WTC11 (cell line): ENCODE measurements at places on chromosomes 2 and 18. TPM values are rescaled to one million over a fixed set of nuclear protein-coding genes. Genes with fewer than 3 reads are reported as not detected.

The PKDCC gene
- total RNA-seq, result 15.1 to 27.3 TPM (median 15.6 TPM) in 3 replicates

The CNDP2 gene
- total RNA-seq, result 228 to 248 TPM (median 229 TPM) in 3 replicates

The MYCN gene
- total RNA-seq, result 68.3 to 77.5 TPM (median 75.3 TPM) in 3 replicates

The DAW1 gene
- 0.48 to 0.69 TPM (median 0.61 TPM) in 3 replicates for total RNA-seq

The PPP3R1 gene
- total RNA-seq, result 53.7 to 61.4 TPM (median 54.3 TPM) in 3 replicates

The CROCC2 gene
- total RNA-seq, result not detected in 3 replicates

The BIN1 gene
- 38.9 to 42.5 TPM (median 41.6 TPM) in 3 replicates for total RNA-seq

The FMNL2 gene
- 43.0 to 45.5 TPM (median 43.7 TPM) in 3 replicates for total RNA-seq
